ENCODE measurements at places on chromosomes 12 and 14. TPM values are rescaled to one million over a fixed set of nuclear protein-coding genes. Genes with fewer than 3 reads are reported as not detected.

EXOC3L4 gene
- 0.42 TPM for total RNA-seq

NFKBIA gene
- 96.4 TPM for total RNA-seq

CALM1 gene
- 610 TPM for total RNA-seq

HOXC12 gene
- not detected for total RNA-seq

DNA sequence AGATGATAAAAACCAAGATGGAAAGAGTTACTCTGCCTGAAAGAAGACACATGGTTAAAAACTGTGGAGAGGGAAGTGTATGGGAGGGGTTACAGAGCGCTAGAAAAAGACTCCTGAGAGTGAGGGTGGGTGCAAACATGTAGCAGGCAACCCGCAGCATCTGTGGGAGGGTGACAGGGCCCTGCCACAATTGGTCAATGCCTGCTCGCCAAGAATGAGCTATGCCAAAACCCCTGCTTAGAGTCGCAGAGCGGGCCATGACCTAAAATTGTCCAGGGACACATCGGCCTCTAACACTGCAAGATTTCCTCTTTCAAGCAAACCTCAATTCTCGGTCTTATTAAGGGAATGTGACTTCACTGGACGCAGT, 700 bp downstream of the PRKAG1 start:
- peak; percentile 47 for DNase-seq

GRCh38 chr12:42767998-42768397, 178.5 kb upstream of the PRICKLE1 start:
- no peak for DNase-seq

- no peak for DNase-seq
Measured at GRCh38 chr14:55488204-55488603, 47.8 kb upstream of the TBPL2 start.
